ENCODE measurements at places on chromosomes 5 and 9.

DNA sequence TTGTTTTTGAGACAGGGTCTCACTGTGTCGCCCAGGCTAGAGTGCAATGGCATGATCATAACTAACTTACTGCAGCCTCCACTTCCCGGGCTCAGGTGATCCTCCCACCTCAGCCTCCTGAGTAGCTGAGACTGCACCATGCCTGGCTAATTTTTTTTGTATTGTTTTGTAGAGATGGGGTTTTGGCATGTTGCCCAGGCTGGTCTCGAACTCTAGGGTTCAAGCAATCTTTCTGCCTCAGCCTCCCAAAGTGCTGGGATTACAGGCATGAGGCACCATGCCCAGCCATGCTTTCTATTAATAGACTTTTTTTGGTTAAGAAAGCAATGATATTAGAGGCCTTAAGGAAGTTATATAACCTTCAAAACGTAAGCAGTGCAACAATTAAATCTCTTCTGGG lies 23.3 kb downstream of the CLTA start:
- no peak for DNase-seq

DNA sequence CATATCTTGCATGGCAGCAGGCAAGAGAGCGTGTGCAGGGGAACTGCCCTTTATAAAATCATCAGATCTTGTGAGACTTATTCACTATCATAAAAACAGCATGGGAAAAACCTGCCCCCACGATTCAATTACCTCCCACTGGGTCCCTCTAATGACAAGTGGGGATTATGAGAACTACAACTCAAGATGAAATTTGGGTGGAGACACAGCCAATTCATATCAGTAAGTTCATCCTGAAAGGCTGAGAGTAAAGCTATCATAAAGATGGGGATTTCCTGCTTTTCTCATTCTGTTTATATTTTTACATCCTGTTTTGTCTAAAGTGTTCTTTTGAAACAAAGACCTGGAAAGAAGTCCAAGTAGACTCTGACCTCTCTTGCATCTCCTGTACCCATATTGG lies 28.9 kb upstream of the IL33 start:
- no peak for DNase-seq

DNA sequence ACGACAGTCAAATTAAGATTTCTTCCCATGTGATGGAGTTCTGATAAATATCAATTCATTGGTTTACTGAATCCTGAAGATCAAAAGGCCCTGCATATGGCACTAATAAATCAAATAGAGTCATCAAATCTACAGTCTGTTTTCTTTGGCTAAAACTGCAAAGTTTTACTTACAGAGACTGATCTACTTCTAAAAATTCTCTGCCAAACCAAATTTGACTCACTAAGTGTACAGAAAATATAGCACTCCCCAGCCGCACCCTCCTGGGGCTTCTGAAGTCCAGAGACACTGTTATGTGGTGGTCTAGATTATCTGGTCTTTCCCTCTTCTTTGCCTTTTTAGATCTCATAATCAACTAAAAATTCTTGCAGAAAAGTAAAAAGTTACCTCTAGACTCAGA lies 237.7 kb downstream of the MLLT3 start:
- no peak for DNase-seq

DNA sequence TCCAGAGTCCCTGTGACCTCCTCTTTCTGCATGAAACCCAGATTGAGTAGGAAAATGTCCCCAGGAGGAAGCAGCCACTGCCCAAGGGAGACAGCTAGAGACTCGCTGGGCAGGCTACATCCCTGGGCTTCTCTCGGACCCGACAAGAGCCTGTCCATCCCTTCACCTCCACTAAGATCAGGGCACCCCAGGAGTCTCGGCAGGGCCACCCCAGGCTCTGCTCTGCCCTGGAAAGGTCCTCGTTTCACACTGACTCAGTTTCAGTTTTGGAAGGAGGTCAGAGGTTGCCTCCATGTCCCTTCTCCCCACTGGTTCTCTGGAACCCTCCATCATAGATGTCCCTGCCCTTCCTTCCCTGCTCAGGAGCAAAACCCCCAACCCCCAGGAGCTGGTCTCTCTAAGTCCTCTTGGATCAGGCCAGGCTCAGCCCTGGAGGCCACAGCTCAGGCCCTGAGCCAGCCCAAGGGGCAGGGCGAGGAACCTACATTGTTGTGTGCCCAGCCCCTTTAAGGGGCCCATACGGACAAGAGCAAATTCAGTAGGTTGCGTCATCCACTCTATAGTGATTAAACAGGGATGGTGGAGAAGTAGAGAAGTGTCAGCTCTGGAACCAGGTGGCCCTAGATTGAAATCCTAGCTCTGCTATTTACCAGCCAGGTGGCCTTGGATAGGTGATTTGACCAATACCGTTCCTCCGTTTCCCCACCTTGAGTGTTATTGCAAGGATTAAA lies 37.4 kb downstream of the C9orf50 start:
- DNase-seq = no peak

GRCh38 chr5:31469886-31470285 lies 62.0 kb downstream of the DROSHA start:
- DNase-seq = no peak

- DNase-seq = no peak
Measured at GRCh38 chr5:1832511-1833250, 31.5 kb downstream of the NDUFS6 start.

- DNase-seq = no peak
Measured at GRCh38 chr5:137619191-137619870, 116.6 kb downstream of the KLHL3 start.

DNA sequence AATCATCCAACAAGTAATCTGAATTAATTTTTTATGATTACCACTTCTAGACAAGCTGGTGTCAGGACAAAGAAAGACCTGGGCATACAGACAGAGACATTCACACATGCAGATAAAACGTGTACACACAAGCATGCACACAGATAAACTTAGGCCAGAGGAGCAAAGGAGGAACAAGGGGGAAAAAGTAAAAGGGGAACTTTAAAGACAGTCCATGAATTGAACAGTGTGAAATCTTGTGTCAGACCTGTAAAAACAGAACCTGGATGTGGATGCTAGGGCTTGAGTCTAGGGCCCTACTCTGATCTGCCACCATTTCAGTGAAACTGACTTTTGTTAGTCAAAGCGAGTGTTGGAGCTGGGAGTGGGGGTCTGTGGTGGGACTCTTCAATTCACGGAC lies 11.2 kb upstream of the ZSWIM6 start:
- DNase-seq = no peak

DNA sequence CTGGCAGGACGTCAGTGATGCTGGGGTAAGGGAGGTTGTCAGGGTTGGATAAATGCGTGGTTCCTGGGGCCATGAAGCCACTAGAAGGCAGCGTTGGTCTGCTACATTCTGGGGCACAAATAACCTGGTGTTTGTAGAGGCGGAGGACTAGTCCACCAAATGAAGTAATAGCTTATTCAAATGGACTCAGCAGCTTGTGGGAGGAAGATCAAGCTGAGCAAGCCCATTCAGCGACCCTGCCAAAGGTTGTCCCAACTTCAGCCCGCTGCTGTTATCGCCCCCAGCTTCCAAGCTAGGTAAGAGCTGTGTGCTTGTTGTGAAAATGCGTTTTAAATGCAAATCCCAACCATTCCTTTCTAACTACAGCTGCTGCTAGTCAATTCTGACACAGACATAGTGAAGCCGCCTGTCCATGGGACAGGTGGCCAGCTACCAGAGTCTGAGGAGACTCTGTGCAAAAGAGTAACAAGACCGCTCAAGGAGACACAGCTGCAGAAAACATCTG lies 7.6 kb upstream of the FAM240B start:
- DNase-seq = no peak

- DNase-seq = no peak
Measured at GRCh38 chr9:110821064-110821463, 152.5 kb downstream of the MUSK start.

GRCh38 chr5:57887851-57888621 lies 405.4 kb upstream of the ACTBL2 start:
- DNase-seq = no peak

DNA sequence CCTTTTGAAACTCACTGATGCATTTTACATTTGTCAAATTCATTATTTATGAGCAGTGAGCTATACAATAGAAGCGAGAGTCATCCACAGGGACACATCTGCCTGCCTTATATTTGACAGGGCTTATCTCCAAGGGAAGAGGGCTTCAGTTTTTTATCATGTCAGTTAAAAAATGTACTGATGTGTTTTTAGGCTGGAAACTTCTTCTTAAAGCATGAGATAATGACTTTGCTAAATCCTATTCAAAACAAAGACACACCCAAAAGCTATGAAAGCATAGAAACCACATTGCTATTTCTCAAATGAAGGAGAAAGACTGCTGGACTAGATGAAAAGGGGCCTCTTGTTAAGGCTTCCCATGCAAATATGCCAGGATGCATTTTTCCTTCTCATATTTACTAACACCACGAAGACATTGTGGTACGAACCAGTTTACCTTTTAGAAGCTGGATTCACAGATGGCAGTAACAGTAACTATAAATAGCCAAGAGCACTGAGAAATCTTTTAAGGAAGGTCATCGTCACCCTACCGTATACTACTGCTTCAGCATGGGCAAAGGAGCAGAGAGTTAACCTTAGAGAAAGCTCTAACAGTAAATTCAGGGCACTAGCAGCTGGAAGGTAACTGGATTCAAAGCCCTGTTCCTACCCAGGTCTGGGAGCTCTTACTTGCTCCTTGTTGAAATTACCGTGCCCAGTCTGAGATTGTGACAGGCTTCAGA lies 86.3 kb upstream of the IFNK start:
- no peak for DNase-seq

DNA sequence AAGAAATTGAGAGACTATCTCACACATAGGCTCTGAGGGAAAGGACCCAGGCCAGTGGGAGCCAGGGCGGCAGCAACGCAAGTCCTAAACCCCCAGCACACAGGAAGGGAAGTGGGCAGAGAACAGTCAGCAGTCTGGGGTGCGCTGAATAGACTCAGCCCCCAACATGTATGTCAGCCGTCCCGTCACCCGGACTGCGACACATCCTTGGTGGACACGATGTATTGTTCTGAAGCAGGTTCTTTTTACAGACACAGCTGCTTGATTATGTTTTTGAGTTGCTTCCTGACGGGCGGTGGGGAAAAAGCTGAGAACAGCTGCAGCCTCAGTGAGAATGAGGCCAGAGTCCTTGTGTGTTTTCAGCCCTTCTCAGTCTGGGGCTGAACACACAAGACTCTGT lies 64.1 kb upstream of the CXCL14 start:
- no peak for DNase-seq

Measured in stimulated activated naive CD8-positive, alpha-beta T cell treated with anti-CD3 and anti-CD28 coated beads, Interleukin-15, Interleukin-2, amounts not matched to agents 100 U/mL and 50 U/mL, for 24 hours (primary cell).